ENCODE measurements at places on chromosomes 4 and X.

GRCh38 chr4:169604903-169605331 lies 7.5 kb downstream of the NEK1 start:
- DNase-seq = no peak

- DNase-seq = no peak
Observed at GRCh38 chr4:3835527-3836405, 69.6 kb downstream of the ADRA2C start.

DNA sequence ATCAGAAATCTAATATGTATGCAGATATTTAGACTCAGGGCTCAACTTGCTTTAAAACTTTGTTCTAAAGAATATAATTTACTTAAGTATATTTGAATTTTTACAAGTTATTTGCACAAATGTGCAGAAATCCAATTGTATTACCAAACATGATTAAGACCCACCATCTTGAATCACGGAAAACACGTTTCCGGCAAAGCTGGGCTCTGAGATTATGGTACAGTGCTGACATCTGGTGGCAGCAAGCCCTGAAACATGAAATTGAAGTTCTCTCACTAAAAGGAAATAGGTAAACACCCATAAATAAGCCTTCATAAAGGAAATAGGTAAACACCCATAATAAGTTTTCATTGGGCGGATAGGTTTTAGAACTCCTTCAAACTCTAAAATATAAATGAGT lies 98.3 kb upstream of the MAOA start:
- peak; percentile 56 for DNase-seq

- no peak for DNase-seq
Observed at GRCh38 chr4:169662206-169662605, 41.8 kb downstream of the CLCN3 start.

DNA sequence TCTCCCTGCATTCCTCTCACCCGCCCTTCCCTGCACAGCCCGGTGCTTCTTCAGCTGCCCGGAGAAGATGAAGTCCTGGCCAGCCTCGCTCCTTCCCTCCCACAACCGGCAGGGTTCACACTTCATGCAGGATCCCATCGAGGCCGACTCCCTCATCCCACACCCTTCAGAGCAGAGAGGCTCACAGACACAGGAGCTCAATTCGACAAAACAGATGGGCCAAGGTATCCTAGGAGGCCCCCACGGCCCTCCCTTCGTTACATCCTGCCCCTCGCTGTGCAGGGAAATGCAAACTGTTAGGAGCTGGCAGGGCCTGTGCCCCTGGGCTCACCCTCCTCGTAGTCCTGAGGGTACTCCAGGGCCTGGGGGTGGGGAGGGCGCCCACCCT lies 238.1 kb downstream of the DHRSX start:
- DNase-seq = no peak

DNA sequence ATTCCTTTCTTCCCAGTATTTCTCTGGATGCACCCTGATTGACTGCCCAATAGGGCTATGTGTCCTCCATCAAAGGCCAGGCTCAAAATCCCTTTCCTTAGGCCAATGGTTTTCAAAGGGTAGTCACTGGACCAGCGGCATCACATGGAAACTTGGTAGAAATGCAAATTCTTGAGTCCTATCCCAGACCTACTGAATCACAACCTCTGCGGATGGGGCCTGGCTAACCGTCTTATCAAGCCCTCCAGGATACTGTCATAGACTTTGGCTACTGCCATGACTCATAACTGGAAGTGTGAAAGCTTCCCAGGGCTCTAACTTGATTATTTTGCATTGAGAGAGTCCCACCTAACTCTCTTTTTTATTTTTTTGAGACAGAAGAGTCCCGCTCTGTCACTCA lies 71.9 kb upstream of the TFDP3 start:
- DNase-seq = no peak

- no peak for DNase-seq
Observed at GRCh38 chr4:154487145-154487544, 4.5 kb downstream of the DCHS2 start.

GRCh38 chrX:141724186-141724585 lies 25.6 kb upstream of the SPANXD start:
- DNase-seq = no peak

DNA sequence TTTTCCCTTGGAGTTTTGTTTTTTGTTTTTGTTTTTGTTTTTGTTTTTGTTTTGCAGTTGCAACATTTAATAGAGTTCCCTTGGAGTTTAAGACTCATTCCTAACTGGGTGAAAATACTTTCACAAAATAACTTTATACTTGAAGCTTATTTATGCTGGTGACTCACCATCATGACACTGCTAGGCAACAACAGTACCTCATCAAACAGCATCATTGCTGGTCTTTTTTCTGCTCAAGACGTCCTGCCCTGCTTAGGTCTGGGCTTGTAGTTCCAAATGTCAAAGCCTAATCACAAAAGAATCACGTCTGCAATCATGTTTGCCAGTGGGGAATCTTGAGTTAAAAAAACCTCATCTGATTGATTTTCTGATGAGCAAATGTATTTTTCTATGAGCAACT lies 105.7 kb upstream of the PRPS2 start:
- DNase-seq = no peak

GRCh38 chr4:159296061-159296460 lies 193.2 kb downstream of the RAPGEF2 start:
- no peak for DNase-seq

GRCh38 chr4:107312366-107312765 lies 276.3 kb upstream of the DKK2 start:
- no peak for DNase-seq

- no peak for DNase-seq
Observed at GRCh38 chr4:122687531-122688061, 44.9 kb upstream of the BBS12 start.

GRCh38 chr4:183038436-183038835 lies 60.6 kb upstream of the WWC2 start:
- no peak for DNase-seq

DNA sequence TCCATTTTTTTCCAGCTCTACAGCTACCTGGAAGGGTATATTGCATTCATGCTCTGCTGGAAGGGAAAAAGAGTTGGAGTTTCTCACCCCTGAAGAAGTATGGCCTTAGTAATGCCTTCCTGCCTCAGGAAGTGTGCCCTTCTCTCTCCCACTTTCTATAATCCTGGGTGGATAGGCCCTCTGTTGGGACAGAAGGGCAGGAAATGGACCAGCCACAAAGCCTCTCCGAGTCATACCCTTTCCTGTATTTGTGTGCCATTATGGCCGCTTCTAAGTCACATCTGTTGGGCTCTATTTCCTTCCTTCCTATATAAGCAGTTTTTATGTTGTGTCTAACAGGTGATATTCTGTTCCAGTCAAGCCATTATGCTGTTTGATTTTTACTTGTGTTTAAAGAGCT lies 74.8 kb upstream of the SMARCA5 start:
- DNase-seq = no peak

- DNase-seq = no peak
Observed at GRCh38 chrX:42686706-42687105, 91.3 kb downstream of the PPP1R2C start.

DNA sequence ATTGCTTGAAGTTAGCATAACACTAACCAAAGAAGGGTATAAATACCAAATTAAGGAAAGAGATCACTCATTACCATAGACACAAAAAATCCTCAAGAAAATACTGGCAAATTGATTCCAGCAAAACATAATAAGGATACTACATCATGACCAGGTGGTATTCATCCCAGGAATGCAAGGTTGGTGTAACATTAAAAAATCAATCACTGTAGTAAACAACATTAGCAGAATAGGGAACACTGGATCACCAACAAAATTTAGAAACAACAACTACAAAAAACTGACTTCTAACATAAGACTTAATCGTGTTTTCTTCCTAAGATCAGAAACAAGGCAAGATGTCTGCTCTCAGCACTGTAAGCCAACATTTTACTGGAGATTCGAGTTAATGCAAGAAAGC lies 14.1 kb downstream of the GAK start:
- no peak for DNase-seq

GRCh38 chr4:56276547-56276946 lies 110.7 kb downstream of the AASDH start:
- DNase-seq = peak; percentile 5

DNA sequence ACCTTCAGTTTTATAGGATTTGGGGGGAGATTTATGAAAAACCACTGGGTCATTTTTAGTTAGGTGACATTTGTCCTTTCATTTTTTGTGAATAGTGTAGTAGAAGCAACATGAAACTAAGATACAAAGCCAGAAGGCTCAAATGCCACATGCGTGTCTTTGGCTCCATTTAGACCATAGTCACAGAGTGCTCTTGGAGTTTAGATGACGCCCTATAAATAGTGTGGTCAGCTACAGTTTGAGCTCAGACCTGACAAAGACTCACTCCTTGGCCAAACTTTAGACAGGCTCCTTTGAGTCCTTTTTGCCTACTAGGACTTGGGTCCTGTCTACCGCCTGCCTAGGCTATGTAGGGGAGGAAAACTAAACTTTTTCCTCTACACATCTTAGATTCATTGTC lies 16.8 kb upstream of the PAGE1 start:
- no peak for DNase-seq

- no peak for DNase-seq
Observed at GRCh38 chrX:114976292-114976691, 41.1 kb downstream of the IL13RA2 start.

DNA sequence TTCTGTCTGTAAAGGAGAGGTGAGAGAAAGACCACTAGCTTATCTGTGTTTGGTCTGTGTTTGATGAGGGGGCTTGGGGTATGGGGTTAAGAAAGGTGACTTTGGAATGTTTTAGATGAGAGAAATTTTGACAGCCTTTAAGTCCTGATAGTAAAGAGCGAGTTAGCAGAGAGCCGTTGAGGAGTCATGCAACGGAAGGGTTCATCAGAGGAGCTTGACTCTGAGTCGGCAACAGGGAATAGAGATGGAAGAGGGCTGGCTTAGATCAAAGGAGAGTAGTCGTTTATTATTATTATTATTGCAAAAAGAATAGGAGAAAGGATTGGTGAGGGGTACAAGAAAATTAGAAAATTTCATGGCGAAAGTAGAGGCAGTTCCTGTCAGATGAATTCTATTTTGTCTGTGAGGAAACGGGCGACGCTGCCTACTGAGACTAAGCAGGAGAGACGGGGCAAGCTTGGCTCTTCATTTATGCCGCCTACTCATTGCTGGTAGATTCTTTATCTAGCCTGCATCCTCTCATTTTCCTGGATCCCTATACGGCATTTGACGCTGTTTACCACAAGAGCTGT lies 473 bp upstream of the VAMP7 start:
- DNase-seq = no peak

- peak; percentile 10 for DNase-seq
Observed at GRCh38 chr4:179097741-179098140, 1655.5 kb upstream of the AGA start.

DNA sequence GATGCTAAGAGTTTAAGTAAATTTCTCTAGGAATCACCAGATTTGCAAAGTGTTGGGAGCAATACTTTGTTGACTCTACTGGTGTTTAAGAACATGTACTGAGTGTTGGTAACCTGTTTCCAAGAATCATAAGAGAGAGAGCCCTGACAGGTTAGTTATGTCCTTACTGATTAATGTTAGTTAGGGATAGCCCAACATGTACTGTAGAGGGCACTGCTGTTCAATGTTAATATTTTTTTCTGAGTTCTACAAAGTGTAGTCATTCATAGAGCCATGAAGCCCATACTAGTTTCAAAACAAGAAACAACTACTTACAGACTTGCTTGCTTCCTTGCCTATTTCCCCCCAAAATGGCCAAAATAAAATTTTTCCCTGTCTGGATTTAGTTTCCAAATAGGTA lies 11.9 kb downstream of the TMPRSS11D start:
- DNase-seq = peak; percentile 68

All from suppressor macrophage (primary cell).